Effector memory CD4-positive, alpha-beta T cell (primary cell): ENCODE measurements at places on chromosomes 5 and 9.

GRCh38 chr5:35345222-35345621, 114.9 kb upstream of the PRLR start:
- H3K36me3 ChIP-seq = no peaks in the 10 kb centered on the region
- H3K4me3 ChIP-seq = no peak overlapping the region
- no peaks in the 10 kb centered on the region for H3K4me1 ChIP-seq

- no peak overlapping the region for H3K27ac ChIP-seq
- no peaks in the 10 kb centered on the region for H3K4me1 ChIP-seq
- no peak overlapping the region for H3K4me3 ChIP-seq
- peaks cover 3% of the 10 kb centered on the region for H3K27me3 ChIP-seq
- no peaks in the 10 kb centered on the region for H3K36me3 ChIP-seq
Observed at GRCh38 chr9:126295082-126295477, 31.5 kb upstream of the MVB12B start.

- peak overlapping the region; percentile 9 for H3K4me3 ChIP-seq
- H3K36me3 ChIP-seq = peaks cover 6% of the 10 kb centered on the region
- DNase-seq = peak; percentile 60
- H3K4me1 ChIP-seq = peaks cover 20% of the 10 kb centered on the region
- H3K27ac ChIP-seq = peak overlapping the region; percentile 51
Observed at GRCh38 chr5:1792842-1793266, 6.8 kb downstream of the MRPL36 start.

- no peaks in the 10 kb centered on the region for H3K36me3 ChIP-seq
- H3K4me3 ChIP-seq = no peak overlapping the region
- H3K27ac ChIP-seq = no peak overlapping the region
Observed at GRCh38 chr5:9861666-9862256, 231.6 kb upstream of the TAS2R1 start.

- no peak for DNase-seq
- H3K4me1 ChIP-seq = no peaks in the 10 kb centered on the region
- peaks cover 3% of the 10 kb centered on the region for H3K36me3 ChIP-seq
- H3K27ac ChIP-seq = no peak overlapping the region
Observed at GRCh38 chr9:136934277-136934676, 10.3 kb downstream of the FBXW5 start.

DNA sequence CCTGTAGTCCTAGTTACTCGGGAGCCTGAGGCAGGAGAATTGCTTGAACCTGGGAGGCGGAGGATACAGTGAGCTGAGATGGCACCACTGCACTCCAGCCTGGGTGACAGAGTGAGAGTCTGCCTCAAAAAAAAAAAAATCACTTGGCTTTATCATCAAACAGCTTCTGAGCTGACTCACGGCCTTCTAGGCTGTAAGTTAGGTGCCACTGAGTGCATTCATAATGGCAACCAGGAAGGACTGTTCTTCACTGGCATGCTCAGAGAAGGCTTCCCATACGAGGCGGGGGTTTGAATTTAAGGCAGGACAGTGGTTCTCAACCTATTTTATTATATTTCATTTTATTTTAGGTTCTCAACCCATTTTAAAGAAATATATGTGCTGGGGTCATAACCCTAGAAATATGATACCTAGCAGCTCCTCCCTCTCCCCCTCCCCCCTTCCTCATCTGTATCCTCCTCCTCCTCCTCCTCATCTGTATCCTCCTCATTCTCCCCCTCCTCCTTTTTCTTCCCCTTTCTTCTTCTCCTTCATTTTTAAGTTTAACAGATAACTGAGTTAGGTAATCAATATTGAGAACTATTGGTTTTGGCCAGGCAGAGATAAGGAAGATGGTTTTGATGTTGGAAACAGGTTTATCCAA, 19.0 kb upstream of the LHFPL2 start:
- no peaks in the 10 kb centered on the region for H3K36me3 ChIP-seq
- no peak for DNase-seq
- no peaks in the 10 kb centered on the region for H3K4me1 ChIP-seq

GRCh38 chr5:108136493-108136892, 245.4 kb downstream of the FBXL17 start:
- no peak overlapping the region for H3K27ac ChIP-seq
- H3K4me1 ChIP-seq = no peaks in the 10 kb centered on the region
- H3K36me3 ChIP-seq = no peaks in the 10 kb centered on the region
- DNase-seq = no peak

DNA sequence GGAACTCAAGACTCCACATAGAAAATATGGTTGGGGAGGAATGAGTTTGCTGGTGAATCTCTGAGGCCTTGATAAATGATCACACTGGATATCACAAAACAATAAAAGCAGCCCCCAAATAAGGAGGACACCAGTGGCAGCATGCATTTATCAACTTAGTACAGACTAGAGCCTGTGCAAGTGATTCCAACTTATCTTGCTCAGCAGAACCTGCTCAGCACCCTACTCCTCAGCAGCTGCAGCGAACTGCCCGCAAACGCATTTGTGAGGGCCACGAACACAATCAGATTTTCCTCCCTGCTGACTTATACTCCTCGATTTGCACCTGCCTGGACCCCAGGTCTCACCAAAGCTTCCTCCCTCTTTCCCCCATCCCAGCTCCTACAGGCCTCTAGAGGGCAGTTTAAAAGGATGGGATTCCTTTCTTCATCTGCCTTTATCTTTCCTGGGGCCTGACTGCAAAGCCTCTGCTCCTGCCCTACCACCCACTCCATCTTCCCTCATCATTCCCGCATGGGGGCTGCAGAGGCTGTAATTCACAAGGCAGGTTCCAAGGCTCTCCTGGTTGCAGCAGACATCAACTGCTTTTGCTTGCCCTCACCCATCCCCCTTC, 41.2 kb downstream of the ANKS6 start:
- DNase-seq = no peak
- no peaks in the 10 kb centered on the region for H3K27me3 ChIP-seq
- no peak overlapping the region for H3K27ac ChIP-seq
- H3K4me3 ChIP-seq = no peak overlapping the region

DNA sequence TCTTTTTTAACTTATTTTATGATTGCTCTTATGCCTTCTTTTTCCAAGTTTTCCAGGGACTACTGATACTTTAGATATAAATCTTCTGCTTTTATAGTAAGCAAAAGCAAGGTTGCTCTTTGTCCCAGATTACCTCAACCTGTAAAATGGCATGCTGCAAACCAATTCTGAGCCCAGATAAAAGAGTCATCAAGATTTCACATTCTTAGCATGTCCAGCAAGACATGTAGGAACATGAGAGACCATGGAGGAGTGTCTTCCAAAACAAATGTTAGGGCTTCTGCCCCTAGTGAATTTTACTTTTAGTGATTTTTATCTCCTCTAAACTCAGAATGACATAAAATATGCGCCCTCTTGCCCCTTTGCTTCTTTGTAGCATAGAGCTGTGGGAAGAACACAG, 7.0 kb upstream of the CDC20B start:
- H3K36me3 ChIP-seq = no peaks in the 10 kb centered on the region
- H3K27me3 ChIP-seq = peaks cover 31% of the 10 kb centered on the region
- H3K27ac ChIP-seq = no peak overlapping the region
- peaks cover 9% of the 10 kb centered on the region for H3K4me1 ChIP-seq

DNA sequence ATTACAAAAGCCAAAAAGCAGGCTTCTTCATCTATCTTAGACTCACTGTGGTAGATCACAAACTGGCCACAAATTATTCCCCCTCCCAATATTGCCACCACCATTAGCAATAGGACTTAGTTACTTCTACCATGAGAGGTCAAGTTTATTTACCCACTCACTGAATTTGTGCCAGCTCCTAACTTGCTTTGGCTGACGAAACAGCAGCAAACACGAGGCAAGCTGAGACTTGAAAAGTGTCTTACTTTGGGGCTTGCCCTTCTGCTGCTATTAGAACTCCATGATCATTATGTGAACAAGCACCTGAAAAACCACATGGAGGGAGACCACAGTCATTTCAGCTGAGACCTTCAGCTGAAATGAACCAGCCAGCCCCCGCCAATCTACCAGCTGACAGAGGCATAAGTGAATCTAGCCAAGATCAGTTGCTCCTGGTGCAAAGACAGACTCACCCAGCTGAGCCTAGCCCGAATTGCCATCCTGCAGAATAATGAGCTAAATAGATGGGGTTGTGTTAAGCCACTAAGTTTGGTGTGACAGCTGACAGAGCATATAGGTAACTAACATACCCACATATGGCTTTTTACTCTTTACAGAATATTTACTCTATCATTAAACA, 5.7 kb downstream of the WDR41 start:
- H3K27ac ChIP-seq = no peak overlapping the region
- no peak overlapping the region for H3K4me3 ChIP-seq
- DNase-seq = no peak
- no peaks in the 10 kb centered on the region for H3K4me1 ChIP-seq
- no peaks in the 10 kb centered on the region for H3K36me3 ChIP-seq

DNA sequence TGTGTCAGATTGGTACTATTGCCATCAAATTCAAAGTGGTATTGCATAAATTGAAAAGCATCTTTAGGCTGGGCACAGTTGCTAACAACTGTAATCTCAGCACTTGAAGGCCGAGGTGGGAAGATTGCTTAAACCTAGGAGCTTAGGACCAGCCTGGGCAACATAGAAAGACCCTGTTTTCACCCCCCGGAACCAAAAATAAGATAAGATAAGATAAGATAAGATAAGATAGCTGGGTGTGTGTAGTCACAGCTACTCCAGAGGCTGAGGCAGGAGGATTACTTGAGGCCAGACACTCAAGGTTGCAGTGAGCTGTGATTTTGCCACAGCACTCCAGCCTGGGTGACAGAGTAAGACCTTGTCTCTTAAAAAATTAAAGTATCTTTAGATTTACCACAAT, 297.9 kb upstream of the SEMA6A start:
- no peaks in the 10 kb centered on the region for H3K36me3 ChIP-seq
- DNase-seq = no peak
- no peak overlapping the region for H3K27ac ChIP-seq
- H3K4me1 ChIP-seq = no peaks in the 10 kb centered on the region
- H3K27me3 ChIP-seq = no peaks in the 10 kb centered on the region

DNA sequence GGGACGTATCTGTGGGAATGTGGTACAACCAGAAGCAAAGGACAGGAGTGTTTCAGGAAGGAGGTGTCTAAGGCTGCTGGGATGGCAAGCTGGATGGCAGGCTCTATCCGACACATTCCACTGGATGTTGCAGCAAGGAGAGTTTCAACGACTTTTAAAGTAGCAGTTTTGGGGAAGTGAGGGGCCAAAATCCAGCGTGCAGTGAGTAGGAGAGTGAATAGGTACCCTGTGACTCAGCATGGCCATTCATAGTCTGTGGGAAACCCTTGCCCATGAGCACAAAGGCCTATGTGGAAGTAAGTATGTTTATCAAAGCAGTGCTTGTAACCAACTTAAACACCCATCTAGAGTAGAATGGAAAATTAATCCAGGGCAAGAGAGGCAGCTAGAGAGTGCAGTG, 664.7 kb downstream of the ACTL7B start:
- no peak overlapping the region for H3K4me3 ChIP-seq
- H3K27me3 ChIP-seq = no peaks in the 10 kb centered on the region
- H3K27ac ChIP-seq = no peak overlapping the region
- no peaks in the 10 kb centered on the region for H3K4me1 ChIP-seq

- no peak overlapping the region for H3K4me3 ChIP-seq
- no peak overlapping the region for H3K27ac ChIP-seq
- no peaks in the 10 kb centered on the region for H3K36me3 ChIP-seq
- no peak for DNase-seq
Observed at GRCh38 chr5:93891491-93892480, 150.4 kb upstream of the POU5F2 start.

DNA sequence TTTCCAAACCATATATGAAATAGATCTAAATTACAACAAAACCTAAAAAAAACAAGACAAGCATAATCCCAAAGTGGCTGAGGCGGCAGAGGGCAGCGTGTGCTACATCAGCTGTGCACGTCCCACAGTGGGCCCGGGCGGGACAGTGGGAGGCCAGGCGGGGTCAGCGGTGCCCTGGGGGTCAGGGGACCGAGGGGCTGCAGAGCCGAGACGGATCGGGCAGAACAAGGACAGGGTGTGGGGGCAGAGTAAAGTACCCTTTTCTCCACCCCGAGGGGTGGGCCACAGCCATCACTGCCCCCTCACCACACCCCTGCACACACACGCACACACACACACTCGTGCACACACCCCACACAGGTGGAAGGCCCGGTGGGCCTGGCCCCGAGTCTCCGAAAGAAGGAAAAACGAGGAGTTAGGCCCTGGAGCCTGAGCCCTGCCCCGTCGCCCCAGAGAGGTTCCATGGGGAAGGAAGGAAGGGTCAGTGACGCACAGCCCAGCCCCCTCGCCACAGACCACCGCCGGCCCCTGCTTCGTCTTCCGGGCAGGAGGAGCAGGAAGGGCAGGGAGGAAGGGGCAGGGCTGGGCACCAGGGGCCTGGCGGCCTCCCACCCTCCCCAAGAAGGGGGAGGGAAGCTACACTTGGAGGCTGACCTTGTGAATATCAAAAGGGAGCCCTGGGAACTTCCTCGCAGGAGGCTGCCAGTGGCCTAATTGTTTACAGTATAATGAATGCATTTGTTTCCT, 49.6 kb upstream of the UBAC1 start:
- peaks cover 9% of the 10 kb centered on the region for H3K36me3 ChIP-seq
- H3K27me3 ChIP-seq = no peaks in the 10 kb centered on the region
- no peak overlapping the region for H3K4me3 ChIP-seq
- no peak for DNase-seq

DNA sequence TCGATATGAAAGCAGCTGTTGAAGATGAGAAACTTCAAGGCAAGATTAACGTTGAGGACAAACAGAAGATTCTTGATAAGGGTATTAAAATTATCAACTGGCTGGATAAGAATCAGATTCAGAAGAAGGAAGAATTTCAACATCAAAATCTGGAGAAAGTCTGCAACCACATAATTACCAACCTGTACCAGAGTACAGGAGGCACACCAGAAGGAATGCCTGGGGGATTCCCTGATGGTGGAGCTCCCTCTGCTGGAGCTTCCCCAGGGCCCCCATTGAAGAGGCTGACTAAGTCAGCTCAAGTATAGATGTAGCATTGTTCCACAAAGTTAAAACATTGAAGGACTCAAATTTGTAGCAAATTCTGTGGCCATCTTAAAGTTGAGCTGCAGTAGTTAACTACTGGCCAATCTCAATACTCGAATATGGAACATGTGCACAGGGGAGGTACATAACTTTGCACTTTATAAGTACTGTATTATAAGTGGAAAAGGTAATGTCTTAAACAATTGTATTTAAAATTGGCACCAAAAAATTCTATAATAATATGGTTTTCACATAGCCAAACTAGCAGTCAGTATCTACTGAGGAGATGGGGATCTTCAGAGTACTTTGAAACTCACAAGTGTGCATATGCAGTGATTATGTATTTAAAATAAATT, 237.5 kb downstream of the CHSY3 start:
- H3K27ac ChIP-seq = no peak overlapping the region
- no peak for DNase-seq
- no peaks in the 10 kb centered on the region for H3K27me3 ChIP-seq
- no peaks in the 10 kb centered on the region for H3K4me1 ChIP-seq
- H3K4me3 ChIP-seq = no peak overlapping the region

GRCh38 chr5:119409235-119409815, 43.0 kb upstream of the HSD17B4 start:
- H3K27me3 ChIP-seq = no peaks in the 10 kb centered on the region
- no peaks in the 10 kb centered on the region for H3K36me3 ChIP-seq
- H3K27ac ChIP-seq = no peak overlapping the region
- no peak overlapping the region for H3K4me3 ChIP-seq
- peaks cover 5% of the 10 kb centered on the region for H3K4me1 ChIP-seq

GRCh38 chr5:60883229-60883628, 39.2 kb upstream of the ELOVL7 start:
- DNase-seq = no peak
- no peaks in the 10 kb centered on the region for H3K4me1 ChIP-seq
- H3K27me3 ChIP-seq = no peaks in the 10 kb centered on the region
- H3K4me3 ChIP-seq = no peak overlapping the region
- no peak overlapping the region for H3K27ac ChIP-seq
- H3K36me3 ChIP-seq = no peaks in the 10 kb centered on the region

GRCh38 chr9:114503522-114504340, 1.5 kb downstream of the WHRN start:
- no peak overlapping the region for H3K27ac ChIP-seq
- peaks cover 10% of the 10 kb centered on the region for H3K4me1 ChIP-seq
- DNase-seq = no peak
- no peaks in the 10 kb centered on the region for H3K36me3 ChIP-seq
